Activated CD4-positive, alpha-beta T cell treated with anti-CD3 and anti-CD28 coated beads for 1 hour (primary cell): ENCODE measurements at places on chromosomes 6 and 20.

GRCh38 chr20:57869291-57869950 is 159.6 kb upstream of the PMEPA1 start:
- no peak for DNase-seq

GRCh38 chr6:13159300-13159699 is 169.0 kb downstream of the TBC1D7 start:
- DNase-seq, result no peak

DNA sequence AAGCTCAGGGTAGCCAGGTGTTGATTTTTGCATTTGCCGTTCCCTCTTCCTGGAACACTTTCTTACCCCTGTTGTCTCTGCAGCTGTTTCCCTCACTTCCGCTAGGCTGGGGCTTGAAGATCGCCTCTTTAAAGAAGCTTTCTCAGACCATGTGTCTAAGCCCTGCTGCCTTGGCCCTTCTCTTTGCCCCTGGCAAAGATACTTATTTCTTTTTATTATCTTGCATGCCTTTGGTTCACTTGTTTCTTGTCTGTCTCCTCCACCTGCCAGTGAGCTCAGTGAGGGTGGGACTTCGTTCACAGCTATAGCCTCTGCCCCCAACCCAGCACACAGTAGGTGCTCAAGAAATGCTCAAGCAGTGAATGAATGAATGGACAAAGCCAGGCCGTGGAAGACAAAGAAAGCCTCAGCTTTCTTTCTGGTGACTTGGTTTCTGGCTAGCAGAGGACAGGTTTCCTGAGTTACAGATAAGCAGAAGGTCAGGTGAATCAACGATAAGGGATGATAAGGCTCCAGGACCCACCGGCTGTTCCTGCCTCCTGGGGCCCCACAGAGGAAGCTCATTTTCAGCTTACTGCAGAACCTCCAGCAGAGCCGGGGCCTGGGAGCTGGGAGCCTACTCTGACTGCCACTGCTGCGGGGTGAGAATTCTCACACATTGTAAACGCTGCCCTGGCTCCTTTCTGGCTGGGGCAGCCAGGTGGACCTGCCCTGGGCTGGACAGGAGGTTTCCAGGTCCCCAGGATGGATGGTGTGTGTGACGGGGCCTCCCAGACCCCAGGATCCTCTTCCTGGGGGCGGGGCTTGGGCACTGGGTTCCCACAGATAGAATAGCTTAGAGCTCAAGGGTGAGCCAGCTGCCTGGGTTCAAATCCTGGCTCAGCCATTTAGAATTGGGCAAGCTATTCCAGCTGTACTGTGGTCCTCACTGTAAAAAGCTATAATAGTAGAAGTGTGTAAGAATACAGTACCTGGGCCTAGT is 29.8 kb downstream of the SNAI1 start:
- no peak for DNase-seq

GRCh38 chr6:130132286-130132701 is 90.5 kb downstream of the SAMD3 start:
- DNase-seq, result no peak

GRCh38 chr6:169172456-169172855 is 81.2 kb downstream of the THBS2 start:
- no peak for DNase-seq

GRCh38 chr6:144344646-144345045 is 59.5 kb downstream of the UTRN start:
- DNase-seq, result no peak

GRCh38 chr6:165684333-165684732 is 21.3 kb upstream of the PDE10A start:
- no peak for DNase-seq

DNA sequence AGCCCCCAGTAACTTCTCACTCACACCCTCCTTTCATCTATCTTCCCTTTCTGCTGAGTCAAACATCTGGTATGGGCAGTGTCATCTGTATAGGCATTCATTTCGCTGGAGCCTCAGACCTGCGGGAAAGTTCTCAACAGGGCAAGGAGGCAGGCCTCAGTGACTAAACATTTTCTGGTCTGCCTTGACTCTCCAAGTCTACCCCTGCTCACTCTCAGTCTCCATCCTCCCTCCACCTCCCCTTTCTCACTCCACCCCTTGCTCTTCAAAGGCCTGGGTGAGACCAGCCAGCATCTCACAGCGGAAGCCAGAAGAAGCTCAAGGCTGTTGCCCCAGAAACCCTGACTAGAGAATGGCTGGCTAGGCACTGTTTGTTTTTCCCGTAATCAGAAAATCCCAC is 105.0 kb upstream of the BEND6 start:
- DNase-seq, result no peak

DNA sequence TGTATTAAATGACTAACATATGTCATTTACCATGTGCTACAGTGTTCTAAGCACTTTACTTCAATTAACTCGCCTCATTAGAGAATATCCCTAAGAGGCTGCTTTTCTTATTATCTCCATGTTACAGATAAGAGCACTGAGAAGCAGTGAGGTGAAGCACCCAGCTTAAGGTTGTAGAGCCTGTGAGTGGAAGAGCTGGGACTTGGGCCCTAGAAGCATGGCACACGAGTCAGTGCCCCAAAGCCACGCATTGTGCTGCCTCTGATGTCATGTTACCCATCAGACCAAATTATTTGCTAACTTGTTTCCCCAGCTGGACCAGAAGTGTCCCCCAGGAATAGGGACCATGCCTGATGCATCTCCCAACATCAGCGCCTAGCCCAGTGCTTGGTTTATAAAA is 34.1 kb downstream of the POFUT1 start:
- DNase-seq, result no peak

- no peak for DNase-seq
These were observed 13.4 kb upstream of the HSF2 start for GRCh38 chr6:122385857-122386612.

DNA sequence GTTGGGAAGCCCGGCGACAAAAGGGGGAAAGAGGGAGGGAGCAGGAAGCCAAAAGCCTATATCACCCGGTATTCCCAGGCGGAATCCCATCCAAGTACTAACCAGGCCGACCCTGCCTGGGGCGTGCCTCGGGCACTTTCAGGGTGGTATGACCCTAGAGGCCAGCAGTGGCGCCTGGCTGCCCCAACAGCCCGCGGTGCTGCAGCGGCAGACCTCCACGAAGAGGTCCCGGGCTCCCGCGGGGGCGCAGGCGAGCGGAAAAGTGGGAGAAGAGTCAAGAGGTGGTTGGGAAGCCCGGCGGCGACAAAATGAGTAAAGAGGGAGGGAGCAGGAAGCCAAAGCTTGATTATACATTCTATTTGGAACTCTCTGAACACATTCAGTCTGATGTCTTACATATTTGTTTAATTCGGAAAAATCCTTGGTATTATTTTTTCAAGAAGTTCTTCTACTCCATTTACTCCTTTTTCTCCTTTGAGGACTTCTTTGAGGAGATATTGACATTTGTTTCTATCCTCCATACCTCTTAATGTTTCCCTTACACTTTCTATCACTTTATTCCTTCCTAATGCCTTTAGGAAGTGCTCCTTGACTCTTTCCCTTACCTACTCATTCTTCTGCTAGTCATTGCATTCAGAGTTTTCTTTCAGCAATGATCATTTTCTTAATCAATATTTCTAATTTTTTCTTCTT is 11.5 kb downstream of the TREML4 start:
- DNase-seq, result no peak

GRCh38 chr6:110930781-110931180 is 27.7 kb upstream of the GTF3C6 start:
- no peak for DNase-seq

DNA sequence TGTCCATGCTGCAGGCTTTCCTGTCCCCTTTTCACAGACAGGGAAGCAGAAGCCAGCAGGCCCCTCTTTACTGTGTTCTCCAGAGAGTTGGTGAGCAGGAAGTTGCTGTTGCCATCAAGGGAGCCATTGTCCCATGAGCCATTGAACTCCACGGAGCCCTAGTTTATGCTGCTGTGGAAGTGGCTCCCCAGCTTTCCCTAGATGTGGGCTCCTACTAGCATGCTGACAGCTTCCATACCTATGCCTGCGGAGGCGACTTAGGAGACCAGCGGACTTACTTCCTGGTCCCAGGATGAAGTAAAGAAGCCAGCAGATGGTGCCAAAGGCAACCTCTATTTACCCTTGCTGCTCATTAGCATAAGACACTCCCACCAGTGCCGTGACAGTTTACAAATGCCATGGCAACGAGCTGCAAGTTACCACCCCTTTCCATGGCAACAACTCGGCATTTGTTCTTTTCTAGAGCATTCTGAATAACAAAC is 30.8 kb upstream of the FKBP1A start:
- DNase-seq, result no peak

GRCh38 chr20:12570371-12570770 is 438.4 kb upstream of the SPTLC3 start:
- DNase-seq, result no peak
